ENCODE measurements at places on chromosomes 2 and 18.

- DNase-seq: no peak
These were observed 13.7 kb upstream of the FOSL2 start for GRCh38 chr2:28378679-28379584.

DNA sequence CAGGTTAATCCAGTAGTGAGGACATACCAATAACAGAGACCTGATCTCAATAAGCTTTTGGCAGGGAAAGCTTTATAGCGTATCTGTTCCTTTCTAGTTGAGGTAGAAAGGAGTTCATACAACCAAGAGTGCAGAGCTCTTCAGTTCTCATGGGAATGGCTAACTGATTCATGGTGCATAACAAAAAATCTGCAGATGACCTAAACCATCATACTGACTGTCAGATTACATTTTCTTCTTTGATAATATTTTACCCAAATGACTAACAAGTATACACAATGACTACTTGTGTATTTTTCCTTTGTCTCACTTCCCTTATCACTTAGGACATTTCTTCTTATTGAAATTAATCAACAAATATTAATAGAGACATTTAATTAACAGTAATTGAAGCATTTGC, 140.0 kb upstream of the SERTAD2 start:
- DNase-seq: no peak

GRCh38 chr18:407626-408224, 92.8 kb downstream of the COLEC12 start:
- DNase-seq: no peak

DNA sequence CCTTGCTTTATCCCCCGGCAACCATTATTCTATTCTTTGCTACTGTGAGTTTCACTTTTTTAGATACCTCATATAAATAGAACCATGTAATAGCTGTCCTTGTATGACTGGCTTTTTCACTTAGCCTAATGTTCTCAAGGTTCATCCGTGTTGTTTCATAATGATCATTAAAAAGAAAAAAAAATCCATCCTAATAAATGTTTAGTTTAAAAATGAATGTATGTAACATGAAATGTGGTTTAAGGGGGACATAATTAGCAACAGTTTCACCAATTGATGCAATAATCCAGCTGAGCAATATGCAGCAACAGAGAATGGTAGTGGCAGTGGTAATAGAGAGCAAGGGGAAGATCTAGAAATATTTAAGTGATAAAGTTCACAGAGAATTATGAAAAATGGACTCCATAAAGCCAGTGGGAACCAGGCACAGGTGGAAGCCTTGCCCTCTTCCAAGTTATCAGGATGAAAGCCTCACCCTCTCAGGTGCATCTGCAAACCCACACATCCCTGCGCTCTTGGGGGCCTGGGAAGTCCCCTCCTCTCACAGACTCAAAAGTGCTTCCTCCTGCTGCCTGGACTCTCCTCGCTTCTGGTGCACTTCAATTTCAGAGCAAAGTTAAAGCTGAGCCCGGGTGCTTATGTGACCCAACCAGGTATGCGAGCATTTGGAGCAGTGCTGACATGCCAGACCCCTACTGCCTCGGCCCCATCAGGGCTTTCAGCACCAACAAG, 1403.3 kb upstream of the SLC39A10 start:
- no peak for DNase-seq

DNA sequence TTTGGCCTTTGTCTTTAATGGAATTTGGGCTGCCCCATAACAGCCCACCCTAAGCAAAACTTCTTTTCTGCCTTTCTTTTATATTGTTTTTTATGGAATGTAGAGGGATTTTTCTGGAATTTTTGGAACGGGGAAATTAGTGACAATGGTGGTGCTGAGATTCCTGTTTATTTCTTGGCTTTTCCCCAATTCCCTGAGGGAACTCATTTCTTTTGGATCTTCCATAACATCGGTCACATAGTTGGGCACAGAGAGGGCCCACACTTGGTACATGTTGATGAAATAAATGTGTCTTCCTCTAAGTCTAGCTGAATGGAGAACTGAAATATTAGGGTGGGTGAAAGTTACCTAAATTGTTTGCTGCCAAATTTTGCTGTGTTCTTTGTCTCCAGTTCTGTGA, 191.6 kb upstream of the TNP1 start:
- no peak for DNase-seq

DNA sequence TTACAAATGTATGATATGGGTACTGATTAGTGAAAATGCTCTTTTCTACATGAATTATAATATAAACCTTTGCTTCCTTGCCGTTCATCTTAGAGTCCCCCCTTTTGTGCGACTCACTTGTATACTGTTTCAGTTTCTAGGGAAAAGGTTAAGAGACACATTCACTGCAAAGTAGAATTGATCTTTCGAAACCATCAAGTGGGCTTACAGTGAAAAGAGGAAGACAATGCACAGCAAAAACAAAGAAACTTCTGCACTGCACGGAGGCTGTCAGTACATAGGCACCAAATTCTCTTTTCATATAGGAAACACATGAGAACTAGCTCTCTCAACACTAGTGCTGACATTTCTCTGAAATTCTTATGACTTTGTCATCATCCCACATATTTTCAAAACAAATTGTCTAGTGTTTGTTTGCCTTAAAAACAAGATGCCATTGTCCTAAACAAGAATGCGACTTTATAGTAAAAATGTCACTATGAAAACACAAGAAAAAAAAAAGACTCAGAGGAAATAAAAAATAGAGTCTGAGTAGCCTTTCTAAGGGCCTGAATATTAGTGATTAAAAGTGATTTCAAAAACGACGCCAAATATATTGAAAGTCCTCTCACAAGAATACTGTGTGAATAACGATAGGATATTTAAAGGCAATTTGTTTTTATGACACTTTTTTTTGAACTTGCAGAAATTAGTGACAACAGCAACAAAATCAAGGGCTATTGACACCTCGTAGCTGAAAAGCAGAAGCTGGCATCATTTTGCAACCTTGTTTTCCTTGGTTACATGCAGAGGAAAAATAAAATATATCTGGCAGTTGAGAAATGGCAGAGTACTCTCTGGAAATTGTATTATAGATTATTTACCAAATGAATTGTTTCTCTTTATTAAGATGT, 827.0 kb downstream of the BCL11A start:
- no peak for DNase-seq

DNA sequence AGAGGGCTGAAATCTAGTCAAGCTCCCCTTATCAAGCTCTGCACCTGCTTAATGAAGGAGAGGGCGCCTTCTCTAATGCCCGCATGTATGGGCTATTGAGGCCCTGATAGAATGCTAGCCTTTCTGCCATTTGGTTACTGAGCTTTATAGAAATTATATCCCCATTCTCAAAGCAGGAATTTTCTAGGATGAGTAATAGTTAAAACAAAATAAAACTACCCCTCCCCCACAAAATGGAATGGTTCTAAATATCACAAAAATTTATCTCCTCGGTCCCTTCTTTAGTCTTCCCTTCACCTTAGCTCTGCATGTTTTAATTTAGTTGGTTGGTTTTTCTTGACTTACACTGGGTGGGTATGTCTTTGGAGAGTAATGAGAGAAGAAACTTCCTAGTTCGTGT, 37.7 kb downstream of the CD28 start:
- no peak for DNase-seq

DNA sequence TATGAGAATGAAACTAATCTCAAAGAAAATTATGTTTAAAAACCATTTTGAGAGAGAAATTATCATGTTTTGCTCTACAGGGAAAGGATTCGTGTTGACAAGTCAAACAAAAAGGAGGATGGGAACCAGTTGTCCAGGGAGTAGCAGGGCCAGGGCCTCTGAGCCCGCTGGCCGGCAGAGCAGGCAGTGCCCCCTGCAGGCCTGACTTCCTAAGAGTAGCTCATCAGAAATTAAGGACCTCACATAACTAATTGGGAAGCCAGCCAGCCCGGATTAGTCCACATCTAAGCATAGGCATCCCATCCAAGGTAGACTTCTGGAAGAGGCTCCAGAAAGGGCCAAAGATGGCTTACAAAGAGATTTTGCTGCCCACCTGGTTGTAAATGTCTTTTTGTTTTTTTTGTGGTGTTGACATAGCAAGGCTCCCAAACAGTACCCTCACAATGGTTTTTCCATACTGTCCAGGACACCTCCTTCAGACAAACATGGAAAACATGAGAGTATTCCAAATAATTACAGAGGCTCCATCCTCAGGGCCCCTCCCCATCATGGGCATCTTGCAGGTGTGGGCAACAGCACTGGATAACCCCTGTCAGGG, 241.2 kb upstream of the TANK start:
- DNase-seq: no peak

All from stimulated activated CD4-positive, alpha-beta T cell treated with anti-CD3 and anti-CD28 coated beads, TNF-alpha, amount 100 ng/mL, for 4 hours (primary cell).